Putamen (tissue), 1 donor: ENCODE measurements at places on chromosomes 16 and 17.

DNA sequence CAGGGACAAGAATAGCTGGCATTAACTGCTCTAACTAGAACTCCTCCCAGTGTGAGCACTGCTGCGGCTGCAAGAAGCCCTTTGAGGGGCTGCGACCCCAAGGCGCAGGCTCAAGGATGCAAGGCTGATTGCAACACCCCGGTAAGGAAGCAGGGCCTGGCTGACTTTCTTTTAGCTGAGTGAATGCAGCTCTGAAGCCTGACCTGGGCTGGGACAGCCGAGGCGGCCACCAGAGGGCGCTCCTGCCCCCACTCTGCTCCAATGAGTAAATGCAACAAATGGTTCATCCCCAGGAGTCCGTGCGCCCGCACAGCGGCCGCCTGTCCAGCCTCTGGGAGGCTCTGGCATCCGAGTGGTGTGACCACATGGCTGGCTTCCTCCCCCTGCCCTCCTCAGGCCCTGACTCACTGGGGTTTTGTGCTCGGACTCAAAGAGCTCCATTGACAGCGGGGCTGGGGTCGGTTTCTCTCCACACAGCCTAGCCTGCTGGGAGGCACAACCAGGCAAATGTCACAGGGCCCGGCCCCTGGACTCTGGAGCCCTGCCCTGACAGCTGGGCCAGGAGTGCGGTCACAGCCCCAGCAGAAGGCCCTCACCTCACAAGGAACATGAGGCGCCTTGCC, at the start of gene SMIM5:
Gene SMIM5, plus strand, starts transcription at position 572 of the 623 bp plus-strand sequence. CDS start 6,768 bp downstream, outside the sequence.
- DNase-seq = peak; percentile 98

- DNase-seq = no peak
These were observed 61.2 kb downstream of the USP32 start for GRCh38 chr17:60330731-60331130.

DNA sequence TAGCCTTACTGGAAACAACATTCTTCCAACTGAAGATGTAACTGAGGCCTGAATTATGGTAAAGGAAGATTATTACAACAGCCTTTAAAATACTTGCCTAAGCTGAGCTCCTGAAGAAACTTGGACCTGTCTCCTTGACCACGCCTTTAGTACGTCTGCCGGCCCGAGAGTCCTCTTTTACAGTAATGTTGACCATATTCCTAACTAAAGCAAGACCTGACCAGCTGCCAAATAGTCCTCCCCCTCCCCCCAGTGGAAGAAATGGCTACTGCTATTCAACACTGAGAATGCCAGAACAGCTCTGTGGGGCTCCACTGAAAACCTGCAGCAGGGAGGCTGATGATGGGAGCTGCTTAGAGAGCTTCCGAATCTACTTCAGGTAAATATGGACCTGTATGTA, 12.6 kb upstream of the FOXJ1 start:
- no peak for DNase-seq

- no peak for DNase-seq
These were observed 315.6 kb downstream of the WWOX start for GRCh38 chr16:78415013-78415412.

- DNase-seq = no peak
These were observed 28.2 kb downstream of the ADAMTS18 start for GRCh38 chr16:77406680-77407079.

- no peak for DNase-seq
These were observed 27.8 kb downstream of the GNPTG start for GRCh38 chr16:1379304-1380076.

GRCh38 chr17:21464611-21465021, 88.5 kb downstream of the KCNJ12 start:
- no peak for DNase-seq

DNA sequence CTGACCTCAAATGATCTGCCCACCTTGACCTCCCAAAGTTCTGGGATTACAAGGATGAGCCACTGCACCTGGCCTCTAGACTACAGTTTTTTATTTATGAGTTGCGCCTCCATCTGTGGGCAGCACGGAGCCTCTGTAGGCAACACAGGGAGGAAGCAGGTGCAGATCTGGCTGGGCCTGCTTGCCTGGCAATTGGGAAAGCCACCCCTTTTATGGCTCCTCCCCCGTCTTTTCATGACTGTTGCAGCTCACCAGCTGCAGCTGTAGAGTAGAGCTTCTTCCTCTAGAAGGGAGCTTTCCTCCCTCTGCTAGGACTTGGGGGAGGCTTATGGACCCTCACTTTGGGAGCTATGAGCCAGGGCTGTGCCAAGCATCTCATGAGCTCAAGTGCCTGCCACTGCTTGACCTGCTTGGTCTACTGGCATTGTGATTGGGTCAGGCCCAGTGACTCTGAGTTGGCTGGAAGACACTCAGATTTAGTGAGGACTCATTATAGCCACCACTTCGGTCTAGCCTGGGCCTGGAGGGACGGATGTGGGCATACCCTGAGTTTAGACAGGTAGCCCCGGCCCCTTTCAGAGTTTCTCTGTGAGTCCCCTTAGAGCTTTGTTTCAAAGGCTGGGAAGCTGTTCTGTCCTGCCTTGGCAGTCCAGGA, 6.9 kb upstream of the SLC7A6 start:
- DNase-seq = no peak

DNA sequence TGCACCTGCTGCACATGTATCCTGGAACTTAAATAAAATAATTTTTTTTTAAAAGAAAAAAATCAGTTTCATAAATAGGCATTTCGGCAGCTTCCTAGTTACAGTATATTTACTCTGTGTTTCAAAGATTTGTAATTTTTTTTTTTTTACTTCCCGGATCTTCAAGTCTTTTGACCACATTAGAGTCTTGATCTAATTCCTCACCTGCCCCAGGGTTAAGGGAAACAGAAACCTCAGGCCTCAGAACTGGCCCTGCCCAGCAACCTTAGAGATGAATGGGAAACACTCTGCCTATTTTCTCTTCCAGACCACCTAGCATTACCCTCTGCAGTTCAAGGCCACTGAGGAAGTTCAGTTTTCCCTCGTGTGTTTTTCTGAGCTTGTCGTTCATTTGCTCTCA, 304.0 kb downstream of the MAF start:
- no peak for DNase-seq

GRCh38 chr17:44932096-44932786, 15.3 kb downstream of the KIF18B start:
- no peak for DNase-seq

GRCh38 chr17:48841395-48841831, 10.6 kb downstream of the CALCOCO2 start:
- DNase-seq = peak; percentile 58
